ENCODE measurements at places on chromosomes 16 and 17. TPM values are rescaled to one million over a fixed set of nuclear protein-coding genes. Genes with fewer than 3 reads are reported as not detected.

Gene MCRIP1
- total RNA-seq = 118 TPM

Gene ARHGDIG
- total RNA-seq = 0.77 TPM

Gene KRTAP1-1
- total RNA-seq = not detected

Gene LIG3
- 28.2 TPM for total RNA-seq

Gene TGFB1I1
- 46.9 TPM for total RNA-seq

DNA sequence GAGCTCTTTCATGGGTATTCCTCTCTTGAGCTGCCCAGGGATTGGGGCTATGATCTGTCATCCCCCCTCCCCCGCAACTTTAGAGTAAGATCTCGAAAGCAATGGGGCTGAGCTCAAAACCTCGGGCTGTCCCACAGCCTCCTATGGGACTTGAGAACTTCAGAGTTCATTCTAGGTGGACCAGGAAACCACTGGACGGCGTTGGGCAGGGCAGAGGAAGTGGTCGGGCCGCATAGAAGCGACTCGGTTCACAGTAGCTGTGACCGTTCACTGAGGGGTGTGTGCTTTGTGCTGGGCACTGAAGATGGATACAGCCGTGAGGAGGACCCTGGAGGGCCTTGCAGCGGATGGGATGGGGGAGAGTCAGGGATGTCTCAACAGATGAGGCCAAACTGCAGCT lies 292.0 kb downstream of the CPPED1 start:
- no peak for DNase-seq

DNA sequence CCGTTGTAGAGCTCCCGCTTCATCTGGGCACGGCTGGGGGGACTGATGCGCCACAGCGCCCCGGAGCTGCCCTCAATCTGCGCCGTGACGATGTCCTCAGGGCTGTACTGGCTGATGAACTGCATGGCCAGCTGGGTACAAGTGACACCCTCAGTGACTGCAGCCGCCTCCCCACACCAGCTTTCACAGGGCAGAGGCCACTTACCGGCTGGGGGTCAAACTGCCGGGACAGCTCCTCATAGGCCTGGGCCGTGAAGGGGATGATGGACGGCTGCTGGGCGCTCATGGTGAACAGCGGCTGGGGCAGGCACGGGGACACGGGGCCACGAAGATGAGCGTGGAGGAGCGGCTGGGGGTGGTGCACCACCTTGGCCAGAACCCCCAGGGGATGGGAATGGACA lies 10.3 kb downstream of the CTU2 start:
- no peak for DNase-seq

DNA sequence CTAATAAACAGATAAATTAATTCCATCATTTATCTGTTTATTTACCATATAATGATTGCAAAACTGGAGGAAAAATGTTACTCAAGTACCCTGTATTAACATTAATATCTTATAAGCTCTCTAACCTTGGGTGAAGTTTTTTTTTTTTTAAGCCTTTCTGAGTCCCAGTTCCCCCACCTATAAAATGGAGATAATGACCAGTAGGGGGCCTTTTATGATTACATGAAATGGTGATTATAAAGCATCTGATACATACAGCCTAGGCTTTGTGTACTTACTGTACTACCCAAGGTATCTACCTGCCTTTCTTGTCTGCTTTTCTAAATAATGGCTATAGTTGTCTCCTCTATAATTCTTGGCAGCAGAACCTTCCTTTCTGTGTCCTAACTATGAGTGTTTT lies 22.6 kb downstream of the LRRC36 start:
- DNase-seq = peak; percentile 28

DNA sequence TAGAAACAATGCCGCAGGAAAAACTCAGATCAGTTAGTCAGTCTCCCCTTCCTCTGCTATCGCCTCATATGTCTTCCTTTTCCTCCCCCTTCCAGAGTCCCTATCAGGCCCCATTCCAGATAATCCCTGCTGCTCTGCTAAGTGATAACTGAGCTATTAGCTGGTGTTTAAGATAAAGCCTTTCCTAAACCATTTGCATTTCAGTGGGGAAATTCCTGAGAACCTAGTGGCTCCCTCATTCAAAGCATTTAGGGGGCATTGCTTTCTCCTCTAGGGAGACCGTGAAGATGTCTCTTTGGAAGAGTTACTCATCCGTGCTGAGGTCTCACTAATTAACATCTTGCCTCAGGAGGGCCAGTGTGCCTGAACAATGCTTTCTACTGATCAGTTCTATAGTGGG lies 401.6 kb downstream of the NPIPA7 start:
- no peak for DNase-seq

DNA sequence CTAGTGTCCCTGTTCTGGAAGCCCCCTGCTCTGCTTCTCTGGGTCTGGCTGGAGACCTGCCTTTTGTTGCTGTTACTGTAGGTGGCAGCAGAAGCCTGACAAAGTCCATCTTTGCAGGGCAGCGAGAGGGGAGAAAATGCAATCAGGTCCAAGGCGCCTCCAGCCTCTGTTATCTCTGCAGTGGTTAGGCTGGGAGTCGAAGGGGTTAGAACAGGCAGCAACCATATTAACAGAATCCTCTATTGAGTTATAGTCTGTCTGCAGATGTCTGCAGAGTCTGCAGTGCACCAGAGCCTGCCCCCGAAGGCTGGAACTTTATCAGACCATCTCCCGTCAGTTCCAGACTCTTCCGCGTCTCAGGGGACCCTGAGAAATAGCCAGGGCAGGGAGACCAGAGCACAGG lies 404.9 kb upstream of the EEF2KMT start:
- DNase-seq = no peak

DNA sequence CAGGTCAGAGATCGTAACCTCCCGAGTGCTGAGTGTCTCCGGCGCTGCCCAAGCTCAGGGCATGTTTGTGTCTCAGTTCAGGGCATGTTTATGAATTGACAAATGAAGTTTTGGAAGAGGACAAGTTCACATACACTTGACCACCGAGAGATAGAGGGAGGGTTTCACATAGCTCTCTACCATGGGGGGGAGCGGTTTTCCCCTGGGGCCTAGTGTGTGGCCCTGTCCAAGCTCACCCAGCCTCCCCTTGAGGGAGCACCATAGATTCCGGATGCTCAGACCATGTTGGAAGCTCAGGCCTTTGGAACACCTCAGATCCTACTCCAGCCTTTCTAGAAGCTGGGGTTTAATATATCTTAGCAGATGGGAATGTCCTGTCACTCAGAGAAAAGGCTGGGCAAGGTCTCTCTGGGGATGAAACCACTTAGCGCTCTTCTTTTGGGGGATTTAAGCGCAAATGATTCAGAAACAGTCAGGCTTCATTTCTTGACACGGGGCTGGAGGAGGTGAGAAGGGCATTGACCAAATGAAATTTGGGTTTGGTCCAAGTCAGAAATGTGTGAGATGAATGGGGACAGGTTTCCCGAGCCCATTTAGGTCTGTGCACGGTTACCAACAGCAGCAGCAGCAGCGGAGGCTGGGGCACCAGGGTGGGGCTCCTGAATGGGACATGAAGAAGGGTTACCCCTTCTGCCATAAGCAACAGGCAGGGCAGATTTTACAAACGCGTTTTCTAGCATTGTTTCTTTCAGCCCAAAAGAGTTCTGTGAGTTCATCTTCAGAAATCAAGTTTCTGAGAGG lies 96.6 kb downstream of the METRNL start:
- DNase-seq = no peak
